ENCODE measurements at places on chromosomes 4 and X.
A peak's percentile ranks its signal among the peaks of the same experiment; 100 is the strongest.

DNA sequence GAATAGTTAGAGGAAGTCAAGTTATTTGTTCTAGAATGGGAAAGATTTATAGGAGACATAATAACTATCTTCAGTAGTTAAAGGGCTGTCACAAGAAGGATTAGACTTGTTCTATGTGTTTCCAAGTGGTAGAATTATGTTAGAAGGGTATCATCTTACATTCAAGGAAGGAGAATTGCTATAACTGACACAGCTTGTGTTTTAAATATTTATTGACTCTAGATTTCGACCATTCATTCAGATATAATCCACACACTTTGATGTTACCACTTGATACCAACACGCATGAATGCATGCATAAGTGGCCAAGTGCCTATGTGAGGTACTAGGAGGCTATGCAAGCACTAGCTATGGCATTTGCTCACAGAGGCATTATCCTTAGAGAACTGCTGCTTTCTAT is 122.7 kb downstream of the CCNB3 start:
- DNase-seq: no peak

DNA sequence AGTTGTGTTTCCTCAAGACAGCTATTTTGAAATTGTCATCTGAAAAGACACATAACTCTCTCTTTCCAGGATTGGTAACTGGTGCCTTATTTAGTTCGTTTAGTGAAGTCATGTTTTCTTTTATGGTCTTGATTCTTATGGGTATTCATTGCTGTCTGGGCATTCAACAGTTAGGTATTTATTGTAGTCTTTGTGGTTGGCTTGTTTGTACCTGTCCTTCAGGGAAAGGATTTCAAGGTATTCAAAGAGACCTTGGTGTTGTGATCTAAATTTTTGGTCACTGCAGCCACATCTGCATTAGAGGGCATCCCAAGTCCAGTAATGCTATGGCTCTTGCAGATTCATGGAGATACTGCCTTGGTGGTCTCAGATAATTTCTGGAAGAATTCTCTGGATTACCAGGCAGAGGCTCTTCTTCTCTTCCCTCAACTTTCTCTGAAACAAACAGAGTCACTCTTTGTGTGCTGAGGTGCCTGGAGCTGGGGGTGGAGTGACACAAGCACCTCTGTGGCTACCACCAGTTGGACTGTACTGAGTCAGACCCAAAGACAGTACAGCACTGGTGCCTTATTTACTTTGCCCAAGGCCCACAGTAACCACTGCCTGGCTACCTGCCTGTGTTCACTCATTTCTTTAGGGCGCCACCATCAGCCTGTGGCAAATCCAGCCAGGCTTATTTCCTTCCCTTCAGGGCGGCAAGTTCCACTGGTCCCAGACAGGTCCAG is 620.4 kb downstream of the KCNIP4 start:
- DNase-seq: no peak

DNA sequence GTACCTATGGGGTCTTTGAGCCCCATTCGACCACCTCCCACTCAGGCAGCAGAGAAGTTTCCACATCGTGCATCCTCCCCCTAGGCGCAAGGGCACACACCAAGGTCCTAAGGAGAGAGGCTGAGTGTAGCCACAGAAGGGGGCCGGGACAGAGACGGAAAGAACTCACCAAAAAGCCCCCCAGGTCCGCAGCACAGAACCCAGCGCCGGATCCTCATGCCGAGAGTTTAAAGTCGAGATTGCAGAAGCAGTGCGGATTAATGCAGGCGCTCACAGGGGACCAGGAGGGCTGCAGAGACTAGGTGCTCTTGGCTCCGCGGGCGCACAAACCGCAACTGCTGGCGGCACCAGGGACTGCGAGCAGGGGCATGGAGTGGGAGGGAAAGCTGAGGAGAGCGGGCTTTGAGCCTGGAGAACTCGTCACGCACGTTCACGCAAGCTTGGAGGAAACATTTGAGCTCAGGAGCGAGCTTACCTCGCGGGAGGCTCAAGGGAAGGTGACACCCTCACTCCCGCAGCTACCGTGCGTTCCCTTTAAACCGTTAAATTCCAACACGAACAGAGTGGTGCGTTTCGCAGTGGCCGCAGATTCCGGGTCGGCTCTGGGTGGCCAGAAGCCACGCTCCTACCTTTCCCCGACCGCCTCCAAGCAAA is 8.5 kb downstream of the NKX3-2 start:
- DNase-seq: peak; percentile 75

DNA sequence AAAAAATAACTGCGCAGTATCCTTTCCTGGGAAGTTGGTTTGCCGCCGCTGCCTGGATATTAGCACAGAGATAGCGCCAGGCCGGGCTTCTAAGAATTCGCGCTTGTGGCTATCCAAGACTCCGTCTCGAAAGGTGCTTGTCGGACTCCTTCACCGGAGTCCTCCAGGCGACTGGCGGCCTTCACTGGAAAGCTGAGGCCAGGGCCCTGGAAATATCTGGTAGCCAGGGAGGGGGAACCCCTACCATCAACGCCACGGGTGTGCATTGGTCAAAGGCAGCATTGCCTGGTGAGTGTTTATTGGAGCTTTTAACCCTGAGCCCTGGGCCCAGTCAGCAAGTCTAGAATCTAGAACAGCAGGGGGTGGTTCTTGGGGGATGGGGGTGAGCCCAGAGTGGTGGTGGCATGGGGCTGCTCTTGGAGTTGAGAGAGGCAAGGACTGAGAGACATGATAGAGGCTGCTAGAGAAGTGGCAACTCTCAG is 577 bp upstream of the PIM2 start:
- DNase-seq: no peak

DNA sequence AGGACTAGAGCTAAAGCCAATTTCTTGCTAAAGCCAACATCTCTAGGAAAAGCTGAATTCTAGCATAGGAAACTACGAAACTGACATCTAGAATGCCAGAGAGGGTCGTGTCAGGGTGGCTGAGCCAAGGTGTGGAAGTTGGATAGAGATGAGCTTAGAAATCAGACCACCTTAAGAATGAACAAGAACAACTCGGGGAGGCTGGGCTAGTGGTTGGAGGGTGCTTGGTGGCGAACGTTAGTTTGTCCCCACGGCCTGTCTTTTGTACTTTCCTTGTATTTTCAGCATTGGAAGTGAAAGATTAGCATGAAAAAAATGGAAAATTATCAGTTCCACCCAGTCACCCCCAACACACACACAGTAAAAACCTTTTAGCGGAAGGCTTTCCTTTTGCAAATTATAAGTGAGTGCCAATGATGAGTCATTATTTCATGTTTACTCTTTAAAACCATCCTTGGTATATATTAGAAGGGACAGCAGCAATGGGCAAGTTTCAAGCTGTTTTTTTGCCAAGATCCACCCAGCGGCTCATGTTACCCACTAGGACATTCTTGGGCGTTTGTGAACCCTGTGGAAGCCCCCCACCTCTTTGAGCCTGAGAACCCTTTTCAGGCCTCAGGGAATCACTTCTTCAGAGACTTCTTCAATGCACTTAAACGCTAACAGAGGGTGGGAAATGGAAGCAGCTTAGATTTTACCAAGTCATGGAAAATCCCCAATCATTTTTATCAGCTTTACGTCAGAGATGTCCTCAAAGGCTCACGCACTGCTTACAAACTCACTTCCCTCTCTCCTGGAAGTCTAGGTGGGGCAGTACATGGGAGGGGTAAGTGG is 4.9 kb upstream of the PPEF1 start:
- no peak for DNase-seq

DNA sequence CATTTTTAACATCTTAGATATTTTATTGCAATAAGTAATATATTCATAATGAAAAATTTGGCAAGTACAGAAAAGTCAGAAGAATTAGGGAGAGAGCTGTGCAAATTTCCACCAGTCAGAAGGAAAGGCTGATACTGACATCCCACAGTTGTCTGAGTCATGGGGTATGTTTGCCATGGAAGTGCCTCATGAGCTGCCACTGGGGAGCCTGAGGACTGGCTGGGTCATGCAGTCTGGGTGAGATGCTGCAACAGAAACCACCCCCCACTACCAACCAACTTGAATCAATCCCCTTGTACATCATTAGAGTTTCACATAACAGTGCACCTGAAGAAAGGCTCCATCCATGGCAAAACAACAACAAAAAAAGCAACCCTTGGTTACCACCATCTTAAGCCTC is 45.2 kb upstream of the ENPP6 start:
- DNase-seq: no peak

DNA sequence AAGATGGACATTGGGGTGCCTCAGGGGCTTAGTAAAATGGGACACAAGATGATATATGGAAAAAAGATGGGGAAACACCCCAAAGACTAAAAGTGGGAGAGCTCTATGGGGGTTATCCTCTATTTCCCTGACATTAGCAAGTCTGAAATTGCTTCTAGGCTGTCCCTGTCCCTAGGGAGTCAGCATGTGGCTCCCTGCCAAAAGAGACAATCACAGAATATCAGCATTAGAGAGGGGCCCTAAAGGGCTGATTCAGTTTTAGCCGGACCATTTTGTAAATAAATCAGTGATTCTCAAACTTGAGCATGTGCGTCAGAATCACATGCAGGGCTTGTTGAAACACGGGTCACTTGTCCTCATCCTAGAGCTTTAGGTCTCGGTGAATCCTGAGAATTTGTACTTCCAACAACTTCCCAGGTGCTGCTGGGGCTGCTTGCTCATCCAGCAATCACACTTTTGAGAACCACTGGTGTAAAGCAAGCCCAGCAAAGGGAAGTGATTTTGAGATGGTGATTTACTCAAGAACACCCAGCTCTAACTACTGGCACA is 165.3 kb upstream of the DGKK start:
- no peak for DNase-seq

GRCh38 chr4:78059524-78059889 is 2.4 kb downstream of the FRAS1 start:
- no peak for DNase-seq

- DNase-seq: no peak
These were observed 224.3 kb downstream of the ANK2 start for GRCh38 chr4:113273721-113274220.

- no peak for DNase-seq
These were observed 188.8 kb upstream of the TECRL start for GRCh38 chr4:64598066-64598465.

- no peak for DNase-seq
These were observed 142.6 kb upstream of the LEF1 start for GRCh38 chr4:108311313-108311712.

- DNase-seq: no peak
These were observed 44.1 kb upstream of the UPRT start for GRCh38 chrX:75229774-75230173.

GRCh38 chr4:68962868-68963267 is 11.3 kb upstream of the UGT2A3 start:
- DNase-seq: no peak

GRCh38 chr4:7651461-7651921 is 216.8 kb upstream of the PSAPL1 start:
- DNase-seq: no peak

GRCh38 chrX:111634823-111635729 is 45.9 kb upstream of the ALG13 start:
- DNase-seq: no peak

GRCh38 chr4:57981123-57981522 is 870.9 kb upstream of the IGFBP7 start:
- DNase-seq: no peak

DNA sequence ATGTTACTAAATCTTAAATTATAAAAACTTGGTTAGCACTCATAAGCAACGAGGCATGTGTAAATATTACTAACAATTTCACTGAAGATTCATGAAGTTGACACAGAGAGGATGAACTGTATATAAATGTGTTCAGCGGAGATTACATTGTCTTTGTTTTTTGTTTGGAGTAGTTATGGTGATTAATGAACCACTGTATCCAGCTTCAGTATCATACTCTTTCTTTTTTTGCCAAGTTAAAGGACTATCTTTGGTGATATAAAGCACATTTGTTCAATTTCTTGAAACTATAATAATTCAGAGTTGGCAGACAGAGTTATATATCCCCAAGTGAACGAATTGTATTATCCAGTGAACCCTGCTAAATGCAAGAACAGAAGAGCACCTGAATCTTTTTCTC is 497.6 kb downstream of the CCSER1 start:
- DNase-seq: no peak

GRCh38 chrX:106891762-106892460 is 11.2 kb downstream of the RIPPLY1 start:
- no peak for DNase-seq

GRCh38 chr4:89847571-89848325 is 10.8 kb upstream of the SNCA start:
- no peak for DNase-seq

GRCh38 chr4:26326791-26327190 is 6.0 kb downstream of the RBPJ start:
- DNase-seq: no peak

GRCh38 chr4:55608591-55608990 is 16.5 kb upstream of the PDCL2 start:
- DNase-seq: no peak
